ENCODE measurements at places on chromosomes 11 and 22. TPM values are rescaled to one million over a fixed set of nuclear protein-coding genes. Genes with fewer than 3 reads are reported as not detected.

Gene ARHGAP1
- total RNA-seq: 29.3 TPM

Gene PNPLA5
- total RNA-seq: not detected

Gene SIK2
- 23.7 TPM for total RNA-seq

Gene PATE4
- not detected for total RNA-seq

Gene TRIM49D1
- total RNA-seq: not detected

Gene UNC93B1
- total RNA-seq: 18.9 TPM

Gene MTFP1
- 6.3 TPM for total RNA-seq

Gene TNNT3
- total RNA-seq: not detected

Gene SNX32
- not detected for total RNA-seq

Gene TSGA10IP
- total RNA-seq: not detected
